AG09309 (cell line): ENCODE measurements at places on chromosomes 4 and X.

GRCh38 chr4:25142468-25142867 is 17.8 kb downstream of the SEPSECS start:
- DNase-seq, result no peak

- peak; percentile 69 for DNase-seq
These were observed 164.9 kb downstream of the MAML3 start for GRCh38 chr4:139988863-139989765.

GRCh38 chrX:139784807-139785206 is 76.8 kb upstream of the MCF2 start:
- DNase-seq, result no peak

GRCh38 chrX:134773041-134773440 is 114.8 kb upstream of the PLAC1 start:
- no peak for DNase-seq

GRCh38 chr4:77446601-77447000 is 159.0 kb upstream of the CXCL13 start:
- no peak for DNase-seq

- peak; percentile 97 for DNase-seq
These were observed 52.1 kb downstream of the PDGFRA start for GRCh38 chr4:54281054-54281766.

GRCh38 chrX:139113708-139114107 is 402.2 kb upstream of the FGF13 start:
- DNase-seq, result no peak

GRCh38 chr4:6506616-6507140 is 34.3 kb upstream of the PPP2R2C start:
- DNase-seq, result no peak

DNA sequence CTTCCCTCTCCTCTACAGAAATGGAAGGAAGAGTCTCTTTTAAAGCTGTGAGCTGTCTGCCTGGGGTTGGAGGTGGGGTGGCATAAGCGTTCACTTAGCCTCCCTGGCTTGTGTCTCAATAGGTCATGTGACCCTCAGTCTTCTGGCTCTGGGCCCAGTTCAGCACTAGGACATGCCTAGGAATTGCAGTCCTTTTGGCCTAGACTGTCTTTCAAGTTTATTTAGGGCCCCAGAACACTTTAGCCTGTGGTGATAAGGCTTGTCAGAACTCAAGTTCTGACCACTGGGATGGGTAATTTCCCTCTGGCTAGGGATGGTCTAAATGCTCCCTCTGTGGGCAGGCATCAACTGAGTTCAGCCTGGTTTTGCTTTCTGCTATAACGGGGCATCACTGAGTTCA is 34.3 kb upstream of the ARMCX4 start:
- DNase-seq, result no peak

- DNase-seq, result no peak
These were observed 63.4 kb downstream of the DCTD start for GRCh38 chr4:182853731-182854330.

GRCh38 chr4:143559757-143560147 is 46.2 kb downstream of the SMARCA5 start:
- DNase-seq, result no peak

- peak; percentile 84 for DNase-seq
These were observed 56.0 kb downstream of the PDLIM5 start for GRCh38 chr4:94507708-94508107.

GRCh38 chr4:114108869-114109268 is 129.4 kb upstream of the ARSJ start:
- no peak for DNase-seq

DNA sequence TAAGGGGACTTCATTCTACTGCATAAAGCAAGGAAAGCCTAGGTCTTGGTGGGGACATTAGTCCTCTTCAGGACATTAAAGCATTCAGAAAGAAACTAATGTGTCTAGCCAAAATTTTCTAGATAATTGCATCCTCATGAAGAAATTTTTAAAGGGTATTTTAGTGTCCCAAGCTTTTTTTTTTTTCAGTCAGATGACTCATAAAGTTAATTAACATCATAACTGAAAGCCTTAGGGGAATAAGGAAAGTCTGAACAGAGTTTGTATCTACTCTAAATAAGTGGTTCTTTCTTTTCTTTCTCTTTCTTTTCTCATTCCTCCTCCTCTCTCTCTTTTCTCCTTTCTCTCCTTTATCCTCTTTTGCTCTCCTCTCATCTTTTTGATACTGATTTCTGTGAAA is 202.4 kb downstream of the ADAMTS3 start:
- DNase-seq, result no peak

GRCh38 chrX:39022106-39022505 is 220.8 kb downstream of the MID1IP1 start:
- no peak for DNase-seq

DNA sequence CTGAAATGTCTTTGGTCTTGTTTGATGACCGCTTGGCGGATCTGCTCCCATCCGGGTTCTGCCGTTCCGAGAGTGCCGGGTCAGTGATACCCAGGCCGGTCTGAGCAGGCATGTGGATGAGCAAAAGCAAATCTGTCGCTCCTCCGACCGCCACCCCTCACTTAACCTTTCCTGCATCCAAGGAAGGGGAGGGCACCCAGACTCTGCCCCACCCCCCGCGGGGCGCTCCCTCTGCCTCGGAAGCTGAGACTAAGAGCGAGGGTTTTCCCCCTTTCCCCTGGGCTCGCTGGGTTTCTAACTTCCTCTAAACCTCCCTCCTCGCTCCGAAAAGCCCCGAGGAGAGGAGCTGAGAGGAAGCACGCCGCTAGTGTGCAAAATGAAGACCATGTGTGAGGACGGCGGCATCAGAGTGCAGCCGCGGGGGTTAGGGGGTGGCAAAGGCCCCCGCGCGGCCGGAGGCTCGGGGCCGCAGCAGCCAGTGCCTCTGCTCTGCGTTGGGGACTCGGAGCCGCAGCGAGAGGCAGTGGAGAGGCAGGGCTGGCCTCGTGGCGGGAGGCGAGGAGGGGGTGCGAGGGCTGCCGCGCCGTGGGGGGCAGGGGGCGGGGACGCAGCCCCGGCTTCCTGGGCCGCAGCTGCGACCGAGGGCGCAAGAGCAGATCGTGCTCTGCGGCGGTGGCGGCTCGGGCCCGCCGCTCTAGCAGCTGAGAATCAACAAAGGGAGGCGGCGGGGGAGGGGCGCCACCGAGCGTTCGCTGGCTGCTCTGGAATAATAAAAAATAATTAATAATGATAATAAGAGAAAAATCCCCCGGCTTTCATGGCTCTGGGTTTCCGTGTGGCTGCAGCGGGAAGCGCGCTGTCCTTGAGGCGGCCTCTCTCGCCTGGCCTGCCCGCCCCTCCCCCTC is 55.8 kb upstream of the BCOR start:
- DNase-seq, result no peak

DNA sequence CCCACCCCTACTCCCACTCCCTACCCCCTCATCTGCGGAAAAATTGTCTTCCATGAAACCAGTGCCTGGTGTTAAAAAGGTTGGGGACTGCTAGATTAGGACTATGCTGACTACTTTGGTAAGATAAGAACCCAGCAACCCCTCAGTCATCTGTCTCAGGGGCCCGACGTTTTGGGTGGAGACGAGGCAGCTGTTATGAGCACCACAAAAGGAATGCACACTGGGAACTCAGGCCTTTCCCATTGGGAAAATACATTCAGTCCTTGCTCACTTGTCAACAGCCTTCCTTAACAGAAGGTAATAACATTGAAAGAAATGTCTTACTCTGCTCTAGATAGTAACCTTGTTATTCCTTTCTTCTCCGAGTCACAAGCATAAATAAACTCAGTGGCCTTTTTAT is 310.8 kb downstream of the AFF2 start:
- DNase-seq, result no peak

GRCh38 chr4:40954088-40954668 is 204.4 kb downstream of the NSUN7 start:
- no peak for DNase-seq

DNA sequence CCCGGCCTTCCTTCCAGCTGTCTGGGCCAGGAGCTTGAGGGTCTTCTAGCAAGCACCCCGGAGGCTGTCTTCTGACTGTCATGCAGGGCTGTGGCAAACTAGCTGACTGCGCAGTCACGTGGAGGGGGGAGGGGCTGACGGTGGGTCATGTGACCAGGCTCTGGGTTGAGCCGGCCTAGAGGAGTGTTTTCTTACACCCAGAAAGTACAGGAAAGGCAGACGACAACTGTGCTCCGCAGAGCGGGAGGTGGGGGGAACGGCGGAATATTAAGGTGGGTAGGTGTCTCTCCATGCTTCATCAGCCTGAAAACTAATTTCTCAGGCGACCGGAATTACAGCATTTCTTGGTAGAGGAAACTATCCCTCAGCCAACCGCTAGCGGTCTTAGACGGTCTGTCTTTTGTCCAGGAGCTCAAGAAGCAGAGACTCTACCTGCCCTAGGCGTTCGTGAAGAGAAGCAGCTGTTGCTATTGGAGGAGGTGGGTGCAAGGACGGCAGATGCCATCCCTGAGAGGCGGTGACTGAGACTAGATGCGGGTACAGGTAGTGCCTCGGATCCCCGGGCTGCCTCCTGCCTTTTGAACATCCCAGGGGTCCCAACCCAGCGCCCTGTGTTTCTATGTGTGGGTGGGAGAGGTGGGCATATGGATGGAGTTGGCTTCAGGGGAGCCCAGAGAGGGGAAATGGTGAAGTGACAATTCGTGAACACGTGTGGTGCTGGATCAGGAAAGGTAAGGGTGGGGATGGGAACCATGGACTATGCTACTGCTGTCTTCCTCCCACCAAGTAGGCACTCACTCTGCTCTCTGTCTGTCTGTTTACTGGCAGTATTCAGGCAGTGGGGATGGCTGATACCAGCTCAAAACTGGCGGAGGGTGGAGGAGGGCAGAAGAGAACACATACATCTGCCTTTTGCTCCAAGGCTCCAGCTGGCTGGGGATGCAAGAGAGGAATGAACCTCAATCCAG is 8.8 kb downstream of the GPRASP1 start:
- DNase-seq, result no peak

DNA sequence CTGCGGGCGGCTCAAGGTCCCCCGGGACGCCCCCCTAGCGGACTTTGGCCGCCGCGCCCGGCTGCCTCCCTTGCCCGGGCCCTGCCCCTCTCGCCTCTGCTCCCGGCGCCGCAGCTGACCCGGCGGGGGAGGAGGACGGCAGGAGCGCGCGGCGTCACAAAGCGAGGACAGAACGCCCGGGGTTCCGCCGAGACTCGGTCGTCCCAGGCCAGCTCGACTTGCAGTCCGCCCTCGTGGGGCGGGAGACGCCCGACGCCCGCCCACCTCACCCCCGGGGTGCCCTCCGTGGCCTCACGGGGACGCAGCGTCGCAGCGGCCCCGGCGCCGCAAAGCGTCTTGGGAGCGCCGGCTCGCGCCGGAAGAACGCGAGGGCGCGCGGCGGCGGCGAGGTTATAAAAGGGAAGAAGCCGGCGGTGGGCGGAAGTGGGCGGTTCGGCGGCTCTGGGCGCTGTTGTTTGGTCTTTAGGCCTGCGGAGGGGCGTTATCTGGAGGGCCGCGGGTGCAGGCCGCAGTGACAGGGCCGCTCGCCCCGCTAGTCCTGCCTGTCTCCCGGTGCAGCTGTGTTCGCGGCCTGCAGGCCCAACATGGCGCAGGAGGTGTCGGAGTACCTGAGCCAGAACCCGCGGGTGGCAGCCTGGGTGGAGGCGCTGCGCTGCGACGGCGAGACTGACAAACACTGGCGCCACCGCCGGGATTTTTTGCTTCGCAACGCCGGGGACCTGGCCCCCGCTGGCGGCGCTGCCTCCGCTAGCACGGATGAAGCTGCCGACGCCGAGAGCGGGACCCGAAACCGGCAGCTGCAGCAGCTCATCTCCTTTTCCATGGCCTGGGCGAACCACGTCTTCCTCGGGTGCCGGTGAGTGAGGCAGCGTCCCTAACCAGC is at the start of gene CDKN2AIP:
Gene CDKN2AIP (plus strand): TSS at position 423 of the 883 bp plus-strand sequence. CDS start 162 bp downstream, at position 585.
- DNase-seq, result peak; percentile 62

GRCh38 chr4:173264245-173264644 is 69.9 kb downstream of the HMGB2 start:
- DNase-seq, result no peak

GRCh38 chrX:72003811-72004750 is 93.4 kb downstream of the NHSL2 start:
- peak; percentile 29 for DNase-seq

DNA sequence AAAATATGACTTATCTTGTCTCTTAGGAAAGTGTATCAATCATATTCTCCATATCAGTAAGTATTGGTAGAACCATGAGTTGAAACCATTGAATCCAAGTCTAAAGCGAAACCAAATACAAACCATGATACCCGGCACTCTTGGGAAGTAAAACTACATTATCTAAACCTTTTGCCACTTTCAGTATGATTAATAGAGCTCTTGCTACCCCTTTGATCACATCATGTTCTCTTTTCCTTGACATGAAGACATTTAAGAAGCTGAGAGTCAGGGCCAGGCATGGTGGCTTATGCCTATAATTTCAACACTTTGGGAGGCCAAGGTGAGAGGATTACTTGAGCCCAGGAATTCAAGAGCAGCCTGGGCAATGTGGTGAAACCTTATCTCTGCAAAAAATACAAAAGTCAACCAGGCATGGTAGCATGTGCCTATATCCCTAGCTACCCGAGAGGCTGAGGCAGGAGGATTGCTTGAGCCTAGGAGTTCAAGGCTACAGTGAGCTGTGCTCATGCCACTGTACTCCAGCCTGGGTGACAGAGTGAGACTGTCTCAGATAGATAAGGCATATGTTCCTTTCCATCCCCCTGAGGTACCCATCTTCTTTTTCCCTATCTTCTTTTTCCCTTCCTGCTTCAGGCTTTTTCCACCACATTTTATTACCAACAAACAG is 45.4 kb downstream of the CEP135 start:
- no peak for DNase-seq

DNA sequence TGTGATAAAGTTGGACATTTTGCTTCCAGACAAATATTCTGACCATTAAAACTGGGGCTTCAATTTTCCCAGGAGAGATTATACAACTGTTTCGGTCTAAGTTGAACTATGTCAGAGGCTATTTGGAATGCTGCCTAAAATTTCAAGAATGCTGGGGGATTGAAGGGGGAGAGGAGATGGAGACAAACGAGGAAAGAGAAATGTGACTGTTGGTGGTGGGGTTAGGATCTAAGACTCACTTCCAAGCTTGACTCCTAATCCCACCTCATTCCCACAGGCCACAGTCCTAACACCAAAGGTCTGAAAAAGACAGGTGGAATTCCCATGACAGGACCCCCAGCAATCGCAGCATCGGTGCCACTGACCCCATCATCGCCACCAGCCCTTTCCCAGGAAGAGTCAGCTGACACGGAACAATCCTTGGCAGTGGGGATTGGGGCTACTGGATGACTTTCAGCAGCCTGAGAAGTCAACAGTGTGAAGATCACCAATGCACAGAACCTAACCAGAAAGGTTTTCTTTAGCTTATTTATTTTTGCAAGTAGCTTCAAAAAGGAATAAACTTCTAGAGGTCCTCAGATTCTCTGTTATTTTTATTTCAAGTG is 74.0 kb upstream of the PRSS48 start:
- no peak for DNase-seq

GRCh38 chrX:139725720-139726119 is 17.8 kb upstream of the MCF2 start:
- DNase-seq, result no peak

GRCh38 chr4:82434949-82435348 is 4.6 kb downstream of the ENOPH1 start:
- no peak for DNase-seq
